Activated CD4-positive, alpha-beta T cell treated with anti-CD3 and anti-CD28 coated beads for 24 hours (primary cell): ENCODE measurements at places on chromosomes 3 and 15.

DNA sequence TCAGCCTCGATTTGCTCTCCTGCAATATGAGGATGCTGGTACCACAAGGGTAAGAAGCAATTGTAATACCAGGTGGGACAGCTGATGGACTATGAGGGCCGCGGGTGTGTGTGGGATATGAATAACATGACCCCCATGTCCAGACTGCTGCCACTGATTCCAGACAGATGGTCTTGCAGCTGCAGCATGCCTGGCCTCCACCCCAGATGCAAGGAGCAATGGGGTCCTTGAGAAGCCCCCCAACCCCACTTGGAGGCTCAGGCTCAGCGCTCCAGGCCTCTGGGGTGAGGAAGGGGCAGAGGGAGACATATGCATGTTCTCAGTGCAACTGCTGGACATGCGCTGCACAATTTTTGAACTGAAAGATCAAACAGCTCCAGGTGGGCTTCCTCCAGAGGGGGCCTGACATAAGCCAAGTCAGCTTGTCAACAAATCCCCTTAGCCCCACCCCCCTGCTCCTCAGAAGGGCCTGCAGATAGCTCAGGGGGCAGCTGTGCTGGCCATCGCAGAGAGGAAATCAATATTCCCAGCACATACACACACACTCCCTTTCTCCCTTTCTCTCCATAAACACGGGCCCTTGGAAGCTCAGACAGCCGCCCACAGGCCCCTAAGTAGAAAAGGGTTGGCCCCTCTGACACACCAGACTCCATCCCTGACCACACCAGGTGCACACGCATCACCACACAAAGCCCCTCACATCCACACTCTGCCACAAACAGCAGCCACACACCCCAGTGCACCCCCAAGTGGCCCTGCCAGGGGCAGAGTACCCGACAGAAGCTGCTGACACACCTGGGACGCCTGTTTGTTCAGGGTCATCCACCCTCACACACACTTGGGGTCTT lies 107.0 kb downstream of the IQSEC1 start:
- no peak for DNase-seq

DNA sequence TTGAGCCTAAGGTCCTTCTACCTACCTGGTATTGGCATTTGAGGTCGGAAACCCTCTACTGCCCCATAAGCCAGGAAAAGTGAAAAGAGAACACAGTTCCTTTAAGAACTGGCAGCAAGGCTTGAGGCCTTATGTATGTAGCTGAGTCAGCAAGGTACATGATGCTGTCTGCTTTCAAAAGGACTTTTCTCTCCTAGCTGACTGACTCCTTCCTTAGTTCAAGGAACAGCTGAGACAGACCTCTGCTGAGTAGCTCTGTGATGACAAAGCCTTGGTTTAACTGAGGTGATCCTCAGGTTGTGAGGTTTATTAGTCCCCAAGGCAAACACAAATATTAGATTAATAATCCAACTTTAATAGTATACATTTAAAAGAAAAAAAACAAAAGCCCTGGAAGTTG lies 45.8 kb downstream of the ADPGK start:
- DNase-seq: no peak

GRCh38 chr3:188299708-188300107 lies 145.8 kb downstream of the LPP start:
- DNase-seq: no peak

DNA sequence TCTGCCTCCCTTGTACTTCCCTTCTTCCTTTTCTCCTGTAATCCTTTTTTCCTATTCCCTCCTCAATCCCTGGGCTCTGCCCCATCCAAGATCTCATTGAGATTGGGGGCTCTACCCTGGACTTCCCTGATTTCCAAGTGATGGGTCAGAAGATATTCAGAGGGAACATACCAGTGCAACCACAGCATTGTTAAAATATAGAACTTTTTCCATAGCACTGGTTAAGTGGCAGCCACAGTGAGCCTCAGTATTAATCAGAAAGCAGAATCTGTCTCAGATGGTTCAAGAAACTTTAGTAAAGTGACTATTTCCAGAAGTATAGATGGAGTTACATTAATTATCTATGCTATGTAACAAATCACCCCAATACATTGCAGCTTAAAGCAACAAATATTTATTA lies 18.7 kb upstream of the SCN10A start:
- no peak for DNase-seq

DNA sequence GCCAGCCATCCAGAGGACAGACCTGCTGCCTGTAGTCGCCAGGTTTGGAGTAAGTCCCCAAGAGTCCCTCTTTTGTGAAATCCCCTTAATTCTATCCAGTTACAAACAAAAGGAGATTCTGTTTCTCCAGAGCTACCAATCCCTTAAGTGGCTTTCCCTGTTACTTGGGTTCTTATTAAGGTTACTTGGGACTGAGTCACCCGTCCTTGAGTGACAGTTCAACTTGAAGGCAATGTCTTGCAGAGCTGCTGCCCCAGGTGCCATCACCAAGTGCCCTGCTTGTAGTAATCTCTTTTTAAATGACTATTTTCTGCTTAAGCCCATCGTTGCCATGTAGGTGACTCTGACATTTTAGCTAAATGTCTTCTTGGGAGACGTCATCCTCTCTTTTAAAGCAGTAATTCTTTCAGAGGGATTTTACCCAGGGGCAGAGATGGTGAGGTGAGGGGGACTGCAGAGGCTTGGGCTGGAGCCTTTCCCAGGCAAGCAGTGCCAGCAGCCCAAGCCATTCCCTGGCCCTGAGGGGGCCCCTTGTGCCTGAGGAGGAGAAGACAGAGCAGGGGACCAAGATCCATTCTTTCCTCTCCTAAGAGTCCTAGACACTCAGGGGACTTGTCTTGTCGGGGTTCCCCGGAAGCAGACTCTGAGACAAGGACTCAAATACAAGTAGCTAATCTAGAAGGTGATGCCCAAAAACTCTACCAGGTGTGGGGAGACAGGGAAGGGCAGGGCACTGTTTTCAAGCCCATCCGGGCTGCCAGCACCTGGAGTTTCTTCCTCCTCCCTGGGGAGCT lies 253.7 kb downstream of the PLCL2 start:
- no peak for DNase-seq

DNA sequence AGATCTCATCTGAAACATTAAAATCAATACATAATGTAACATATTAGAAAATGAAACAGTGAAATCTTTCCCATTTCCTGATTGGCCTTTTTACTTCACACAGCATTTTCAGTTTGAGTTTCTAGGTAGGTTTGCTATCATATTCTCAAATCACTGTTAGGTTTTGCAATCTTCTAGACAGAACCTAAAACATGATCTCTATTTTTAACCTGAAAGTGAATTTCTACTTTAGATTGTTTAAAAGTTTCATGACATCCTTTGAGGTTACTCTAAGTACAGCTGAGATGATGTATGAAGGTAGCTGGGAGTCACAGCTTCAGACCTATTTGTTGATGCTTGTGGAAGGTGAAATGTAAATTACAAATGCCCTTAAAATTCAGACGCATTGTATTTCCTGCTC lies 118.4 kb upstream of the GPR149 start:
- no peak for DNase-seq

DNA sequence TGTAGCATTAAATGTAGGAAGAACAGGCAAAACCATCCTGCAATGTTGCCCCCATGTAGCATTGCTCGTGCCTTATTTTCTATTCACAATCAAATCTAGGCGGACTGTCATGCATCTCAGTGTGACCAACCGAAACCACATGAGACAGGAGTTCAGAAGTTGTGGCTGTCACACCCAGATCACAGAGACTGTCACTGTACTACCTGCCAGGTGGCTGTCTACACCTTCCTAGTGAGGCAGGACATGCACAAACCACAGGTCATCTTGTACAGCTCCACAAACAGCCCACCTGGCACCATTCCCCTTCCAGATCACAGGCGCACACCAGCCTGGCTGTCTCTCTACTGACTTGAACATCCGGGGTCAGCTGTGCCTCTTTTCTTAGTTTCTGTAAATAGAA lies 392.8 kb downstream of the OCA2 start:
- no peak for DNase-seq

DNA sequence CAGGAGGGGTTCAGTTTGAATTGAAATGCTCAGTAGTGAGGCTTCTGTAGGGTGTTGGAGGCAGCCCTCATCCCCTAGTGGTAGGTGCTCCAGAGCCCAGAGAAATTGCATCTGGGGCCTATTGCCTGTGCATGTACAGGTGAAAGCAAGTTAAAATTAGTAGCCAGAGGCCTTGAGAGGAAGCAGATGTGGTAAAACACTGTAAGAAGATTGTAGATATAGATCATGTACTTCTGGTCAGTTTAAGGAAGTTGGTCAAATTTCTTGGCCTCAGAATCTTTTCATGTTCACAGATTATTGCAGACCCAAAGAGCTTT lies 34.6 kb downstream of the IGSF10 start:
- no peak for DNase-seq

DNA sequence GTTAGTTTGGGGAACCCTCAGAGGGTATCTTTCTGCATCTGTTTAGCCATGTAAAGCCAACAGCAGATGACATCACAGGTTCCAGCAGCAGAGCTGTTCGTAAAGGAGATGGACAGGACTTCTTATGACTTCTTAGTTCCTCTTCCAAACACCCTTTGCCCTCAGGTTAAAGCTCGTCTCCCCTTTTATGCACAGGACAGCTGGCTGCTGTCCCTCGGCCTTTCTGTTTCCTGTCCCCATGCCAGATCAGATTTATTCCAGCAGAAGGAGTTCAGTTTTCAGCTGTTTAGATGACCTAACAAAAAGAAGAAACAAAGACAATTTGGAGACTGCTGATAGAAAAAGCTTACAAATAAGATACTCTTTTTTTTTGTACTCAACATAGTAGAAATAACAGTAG lies 45.1 kb downstream of the SEC22A start:
- DNase-seq: no peak

DNA sequence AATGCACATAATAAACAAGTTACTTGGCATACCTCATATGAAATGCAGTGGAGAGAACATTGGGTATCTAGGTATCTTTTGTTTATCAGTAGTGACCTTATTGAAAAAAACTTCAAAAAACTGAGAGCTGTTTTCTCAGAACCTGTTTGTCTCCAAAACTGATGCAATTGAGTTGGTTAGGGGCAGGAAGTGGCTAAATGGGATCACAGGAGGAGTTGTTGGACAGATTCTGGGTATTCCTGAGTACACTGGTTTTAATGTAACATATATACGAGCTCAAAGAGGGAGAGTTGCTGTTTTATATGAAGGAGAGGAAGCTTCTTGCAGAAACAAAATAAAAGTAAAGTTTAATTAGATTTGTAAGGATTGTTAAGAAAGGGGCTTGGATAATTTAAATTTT lies 159.5 kb downstream of the C3orf70 start:
- no peak for DNase-seq

- no peak for DNase-seq
These were observed 467.0 kb downstream of the NSUN3 start for GRCh38 chr3:94529816-94530215.

GRCh38 chr3:139608108-139608380 lies 68.5 kb upstream of the RBP1 start:
- no peak for DNase-seq

- DNase-seq: no peak
These were observed 746.8 kb downstream of the GRM7 start for GRCh38 chr3:7607676-7608075.

DNA sequence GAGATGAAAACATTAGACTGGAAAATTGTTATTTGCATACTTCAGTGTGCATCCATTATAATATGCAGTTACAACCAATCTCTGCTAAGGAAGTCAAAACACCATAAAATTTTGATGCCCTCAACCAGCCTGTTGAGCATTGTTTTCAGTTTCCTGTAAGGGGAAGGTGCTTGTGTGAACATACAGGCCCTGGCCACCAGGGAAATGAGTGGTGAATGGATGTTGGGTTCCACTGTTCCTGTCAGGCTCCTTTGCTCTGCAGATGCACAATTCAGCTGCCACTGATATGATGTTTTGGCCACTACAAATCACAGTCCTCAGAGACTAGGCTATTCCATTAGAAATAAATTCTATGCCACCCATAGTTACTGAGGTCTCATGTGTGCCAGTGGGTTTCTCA lies 184.6 kb downstream of the SYNPR start:
- DNase-seq: no peak

DNA sequence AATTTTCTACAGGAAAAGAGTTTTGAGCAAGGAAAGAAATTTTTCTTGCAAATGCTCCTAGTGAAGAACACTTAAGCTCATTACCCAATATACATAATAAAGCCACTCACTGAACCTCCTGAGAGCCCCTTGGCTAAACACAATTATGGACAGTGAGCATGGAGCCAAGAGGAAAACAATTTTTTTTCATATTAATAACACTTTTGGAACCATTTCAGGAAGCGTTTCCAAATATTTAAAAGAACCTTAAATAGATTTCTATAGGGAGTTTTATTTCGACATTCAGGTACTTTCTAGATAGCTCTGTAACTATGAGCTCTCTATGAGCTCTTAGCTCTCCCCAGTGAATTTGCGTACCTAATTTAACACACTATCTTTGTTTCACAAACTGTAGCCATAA lies 581.1 kb downstream of the ZNF385D start:
- no peak for DNase-seq

- DNase-seq: no peak
These were observed 190.4 kb downstream of the DIPK2A start for GRCh38 chr3:144162042-144162441.

DNA sequence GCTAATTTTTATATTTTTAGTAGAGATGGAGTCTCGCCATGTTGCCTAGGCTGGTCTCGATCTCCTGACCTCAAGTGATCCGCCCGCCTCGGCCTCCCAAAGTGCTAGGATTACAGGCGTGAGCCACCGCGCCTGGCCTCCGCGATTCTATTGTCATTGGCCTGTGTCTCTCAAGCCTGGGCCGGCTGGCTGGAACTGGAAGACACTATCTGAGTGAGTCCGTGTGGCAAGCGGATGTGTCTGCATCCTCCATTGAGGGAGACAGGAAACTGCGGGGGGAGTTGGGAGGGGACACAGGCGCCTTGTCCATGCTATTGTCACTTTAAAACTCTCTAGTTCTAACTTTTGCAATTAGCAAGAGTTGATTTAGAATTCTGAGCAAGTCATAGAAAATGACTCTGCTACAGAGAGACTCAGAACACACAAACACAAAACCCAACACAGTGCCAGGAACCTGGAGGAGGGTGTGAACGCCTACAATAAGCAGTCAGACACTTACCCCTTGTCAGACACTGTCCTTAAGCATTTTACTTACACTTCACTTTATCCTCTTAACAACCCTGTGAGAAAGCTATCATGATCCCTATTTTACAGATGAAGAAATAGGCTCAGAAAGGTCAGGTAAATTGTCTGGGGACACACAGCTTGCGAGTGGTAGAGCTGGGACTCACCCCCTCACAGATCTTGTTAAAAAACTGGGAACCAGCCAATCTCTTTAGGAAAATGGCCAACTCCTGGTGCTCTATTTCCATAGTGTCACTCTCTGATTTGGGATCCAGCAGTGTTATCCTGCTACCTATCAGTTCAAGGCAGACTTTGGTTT lies 38.7 kb downstream of the ANP32A start:
- DNase-seq: no peak
